ENCODE measurements at places on chromosomes 5 and 9. TPM values are rescaled to one million over a fixed set of nuclear protein-coding genes. Genes with fewer than 3 reads are reported as not detected.
A peak's percentile ranks its signal among the peaks of the same experiment; 100 is the strongest.

DNA sequence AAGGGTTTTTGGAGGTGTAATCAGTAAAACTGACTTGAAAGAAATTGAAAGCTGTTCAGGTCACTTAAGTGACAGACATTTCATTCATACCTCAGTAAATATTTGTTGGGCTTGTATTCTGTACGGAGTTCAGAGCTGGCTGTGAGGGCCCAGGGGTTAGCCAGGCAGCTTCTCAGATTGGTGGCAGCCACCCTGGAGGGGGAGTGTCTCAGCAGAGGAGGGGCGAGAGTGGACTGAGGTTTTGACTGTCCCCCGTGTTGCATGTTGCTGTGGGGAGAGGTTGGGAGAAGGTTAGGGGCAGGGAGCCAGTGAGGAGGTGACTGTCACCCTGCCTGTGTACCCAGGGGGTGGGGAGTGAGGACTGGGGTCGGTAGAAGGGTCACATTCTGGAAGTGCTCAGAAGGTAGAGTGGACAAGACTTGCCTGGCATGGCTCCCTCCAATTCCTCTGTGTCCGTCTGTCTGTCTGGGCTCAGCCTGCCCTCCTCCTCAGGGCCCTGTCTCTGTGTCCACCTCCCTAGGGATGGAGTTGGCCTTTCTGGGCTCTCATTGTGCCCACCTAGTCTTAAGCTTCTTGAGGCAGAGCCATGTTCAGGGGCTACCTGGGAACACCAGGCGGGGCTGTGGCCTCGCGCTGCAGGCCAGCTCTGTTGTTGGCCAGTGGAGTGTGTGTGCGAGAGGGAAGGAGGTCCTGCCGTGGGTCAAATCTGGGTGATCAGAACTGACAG is 4.4 kb downstream of the PHF2 start:
- no peak overlapping the region for H3K27ac ChIP-seq
- H3K27me3 ChIP-seq: no peaks in the 10 kb centered on the region
- no peak overlapping the region for H3K4me3 ChIP-seq
- H3K36me3 ChIP-seq: no peaks in the 10 kb centered on the region

DNA sequence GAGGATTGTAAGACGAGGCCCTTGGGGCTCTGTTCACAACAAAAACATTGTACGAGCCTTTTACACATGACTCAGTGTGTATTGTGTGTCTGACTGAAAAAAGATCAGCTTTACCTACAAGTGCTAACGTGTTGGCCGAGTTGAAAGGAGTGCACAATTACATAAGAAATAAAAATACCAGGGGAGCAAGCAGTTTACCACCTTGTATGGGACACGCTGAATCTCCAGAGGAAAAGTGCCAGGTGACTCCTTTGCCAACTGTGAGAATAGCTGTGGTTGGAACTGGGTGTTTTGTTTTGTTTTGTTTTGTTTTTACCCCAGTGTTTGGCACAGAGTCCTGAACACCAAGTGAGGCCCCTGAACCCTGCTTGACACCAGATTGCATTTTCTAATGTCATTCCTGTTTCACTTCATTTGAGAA is 32.8 kb upstream of the ZSWIM6 start:
- no peak overlapping the region for H3K4me3 ChIP-seq
- peaks cover 21% of the 10 kb centered on the region for H3K4me1 ChIP-seq
- DNase-seq: no peak
- no peak overlapping the region for H3K27ac ChIP-seq
- no peaks in the 10 kb centered on the region for H3K36me3 ChIP-seq

DNA sequence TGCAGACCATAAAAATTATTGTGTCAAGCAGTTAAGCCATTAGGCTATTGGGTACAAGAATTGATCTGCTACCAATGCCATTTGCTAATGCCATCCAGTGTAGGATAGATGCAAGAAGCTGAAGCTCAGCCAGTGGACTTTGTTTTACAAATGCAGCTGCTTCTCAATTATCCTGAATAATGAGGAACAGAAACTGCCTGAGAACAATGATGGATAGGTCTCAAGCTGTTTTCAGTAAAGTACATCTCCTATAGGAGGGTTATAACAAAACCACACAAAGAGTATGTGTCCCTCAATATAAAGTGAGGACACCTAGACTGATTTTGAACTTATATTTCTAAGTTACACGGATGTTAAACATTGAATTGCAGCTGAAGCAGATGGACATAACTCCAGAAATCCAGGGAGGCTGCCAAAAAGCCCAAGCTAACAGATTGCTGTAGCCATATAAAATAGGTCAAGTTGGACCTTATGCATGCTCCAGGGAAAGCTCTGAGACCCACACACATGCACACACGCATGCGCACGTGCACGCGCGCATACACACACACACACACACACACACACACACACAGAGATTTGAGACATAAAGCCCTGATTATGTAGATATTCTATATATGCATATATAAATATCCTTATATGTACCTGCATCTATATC is 482.7 kb upstream of the CD180 start:
- peak overlapping the region; percentile 54 for H3K27ac ChIP-seq
- H3K27me3 ChIP-seq: no peaks in the 10 kb centered on the region
- DNase-seq: no peak
- H3K4me1 ChIP-seq: peaks cover 26% of the 10 kb centered on the region
- H3K4me3 ChIP-seq: no peak overlapping the region

MYOZ3 gene
- 12.6 TPM for total RNA-seq

- DNase-seq: no peak
- no peak overlapping the region for H3K4me3 ChIP-seq
- no peak overlapping the region for H3K27ac ChIP-seq
- H3K36me3 ChIP-seq: no peaks in the 10 kb centered on the region
Measured at GRCh38 chr5:170275376-170275994, 22.1 kb downstream of the LCP2 start.

TMOD1 gene
- 82.3 TPM for total RNA-seq

DNA sequence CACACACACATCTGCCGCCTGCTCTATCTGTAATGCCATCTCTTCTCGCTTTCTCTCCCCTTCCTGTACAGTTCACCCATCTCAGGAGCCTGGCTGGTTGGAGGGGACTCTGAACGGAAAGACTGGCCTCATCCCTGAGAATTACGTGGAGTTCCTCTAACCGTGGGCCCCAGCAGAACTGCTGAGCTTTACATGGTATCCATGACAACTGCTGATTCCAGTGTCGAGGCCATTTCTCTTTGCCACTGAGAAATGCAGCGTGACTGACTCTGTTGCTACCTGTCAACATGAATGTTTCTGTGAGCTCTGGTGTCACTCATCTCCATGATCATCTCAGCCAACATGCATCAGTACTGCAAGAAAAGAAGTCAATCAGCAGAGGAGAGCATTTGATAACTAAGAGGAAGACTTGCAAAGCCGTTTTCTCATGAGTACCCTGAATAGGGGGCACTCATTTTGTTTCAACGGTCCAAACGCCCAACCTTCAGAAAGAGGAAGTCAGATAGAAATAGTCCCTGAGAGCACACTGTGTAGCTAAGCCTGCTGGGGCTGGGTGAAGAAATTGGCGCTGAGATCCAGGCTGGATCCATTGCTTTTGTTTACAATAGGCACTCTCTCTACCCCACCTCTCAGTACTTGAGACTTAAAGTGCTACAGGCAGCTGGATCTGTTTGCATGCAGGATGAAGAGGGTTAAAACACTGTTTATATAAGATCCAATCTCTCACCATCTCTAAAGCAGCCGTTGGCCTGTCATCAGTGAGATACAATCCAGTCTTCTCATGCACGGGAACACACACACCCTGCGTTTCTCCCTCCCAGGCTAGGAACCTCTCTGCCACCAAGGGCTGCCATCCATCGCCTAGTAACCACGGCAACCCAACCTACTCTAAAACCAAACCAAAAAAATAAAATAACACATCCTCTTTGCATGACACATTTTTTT is 180.9 kb downstream of the NR3C1 start:
- no peaks in the 10 kb centered on the region for H3K36me3 ChIP-seq
- peaks cover 41% of the 10 kb centered on the region for H3K4me1 ChIP-seq

GRCh38 chr5:128491291-128491690 is 46.8 kb downstream of the FBN2 start:
- H3K4me3 ChIP-seq: no peak overlapping the region
- no peaks in the 10 kb centered on the region for H3K27me3 ChIP-seq
- H3K27ac ChIP-seq: no peak overlapping the region
- no peak for DNase-seq

- DNase-seq: peak; percentile 72
- peak overlapping the region; percentile 33 for H3K4me3 ChIP-seq
- no peaks in the 10 kb centered on the region for H3K36me3 ChIP-seq
Measured at GRCh38 chr9:96646081-96646991, 8.8 kb downstream of the PRXL2C start.

BTNL3 gene
- 0.17 TPM for total RNA-seq

TAF11L2 gene
- total RNA-seq: not detected

CA9 gene
- not detected for total RNA-seq

DNA sequence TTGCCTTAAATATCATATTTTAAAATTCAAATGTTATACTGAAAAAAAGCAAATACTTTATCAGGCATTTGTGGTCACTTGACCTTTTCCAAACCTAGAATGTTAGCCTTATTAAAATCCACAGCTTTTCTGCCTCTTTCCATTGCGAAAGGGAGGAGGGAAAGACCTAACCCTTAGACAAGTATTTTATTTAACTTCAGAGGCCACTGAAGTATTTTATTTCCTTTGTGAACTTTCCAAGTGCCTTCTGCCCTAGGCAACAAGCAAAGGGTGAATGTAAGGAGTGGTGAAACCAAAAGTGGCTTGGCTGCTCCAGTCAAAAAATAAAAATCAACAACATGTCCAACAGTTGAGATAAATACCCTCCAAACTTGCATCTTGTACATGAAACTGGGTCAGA is 376.1 kb downstream of the EFNA5 start:
- no peaks in the 10 kb centered on the region for H3K4me1 ChIP-seq
- DNase-seq: no peak
- no peaks in the 10 kb centered on the region for H3K36me3 ChIP-seq

- no peaks in the 10 kb centered on the region for H3K36me3 ChIP-seq
- no peak for DNase-seq
- no peaks in the 10 kb centered on the region for H3K27me3 ChIP-seq
- peaks cover 82% of the 10 kb centered on the region for H3K4me1 ChIP-seq
- peak overlapping the region; percentile 100 for H3K27ac ChIP-seq
- peak overlapping the region; percentile 96 for H3K4me3 ChIP-seq
Measured at GRCh38 chr5:180804129-180804618, 1.6 kb upstream of the MGAT1 start.

- H3K36me3 ChIP-seq: no peaks in the 10 kb centered on the region
- no peak for DNase-seq
- H3K27me3 ChIP-seq: no peaks in the 10 kb centered on the region
- H3K4me1 ChIP-seq: peaks cover 4% of the 10 kb centered on the region
Measured at GRCh38 chr5:74391410-74391809, 249.1 kb downstream of the ENC1 start.

DNA sequence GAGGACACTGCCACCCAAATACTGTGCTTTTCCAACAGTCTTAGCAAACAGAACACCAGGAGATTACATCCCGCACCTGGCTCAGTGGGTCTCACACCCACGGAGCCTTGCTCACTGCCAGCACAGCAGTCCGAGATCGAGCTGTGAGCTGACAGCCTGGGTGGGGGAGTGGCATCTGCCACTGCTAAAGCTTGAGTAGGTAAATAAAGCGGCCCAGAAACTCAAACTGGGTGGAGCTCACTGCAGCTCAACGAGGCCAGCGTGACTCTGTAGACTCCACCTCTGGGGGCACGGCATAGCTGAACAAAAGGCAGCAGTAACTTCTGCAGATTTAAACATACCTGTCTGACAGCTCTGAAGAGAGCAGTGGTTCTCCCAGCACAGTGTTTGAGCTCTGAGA is 28.8 kb downstream of the EPB41L4A start:
- no peak overlapping the region for H3K4me3 ChIP-seq
- no peaks in the 10 kb centered on the region for H3K27me3 ChIP-seq
- H3K27ac ChIP-seq: no peak overlapping the region
- no peaks in the 10 kb centered on the region for H3K36me3 ChIP-seq
- no peaks in the 10 kb centered on the region for H3K4me1 ChIP-seq

DNA sequence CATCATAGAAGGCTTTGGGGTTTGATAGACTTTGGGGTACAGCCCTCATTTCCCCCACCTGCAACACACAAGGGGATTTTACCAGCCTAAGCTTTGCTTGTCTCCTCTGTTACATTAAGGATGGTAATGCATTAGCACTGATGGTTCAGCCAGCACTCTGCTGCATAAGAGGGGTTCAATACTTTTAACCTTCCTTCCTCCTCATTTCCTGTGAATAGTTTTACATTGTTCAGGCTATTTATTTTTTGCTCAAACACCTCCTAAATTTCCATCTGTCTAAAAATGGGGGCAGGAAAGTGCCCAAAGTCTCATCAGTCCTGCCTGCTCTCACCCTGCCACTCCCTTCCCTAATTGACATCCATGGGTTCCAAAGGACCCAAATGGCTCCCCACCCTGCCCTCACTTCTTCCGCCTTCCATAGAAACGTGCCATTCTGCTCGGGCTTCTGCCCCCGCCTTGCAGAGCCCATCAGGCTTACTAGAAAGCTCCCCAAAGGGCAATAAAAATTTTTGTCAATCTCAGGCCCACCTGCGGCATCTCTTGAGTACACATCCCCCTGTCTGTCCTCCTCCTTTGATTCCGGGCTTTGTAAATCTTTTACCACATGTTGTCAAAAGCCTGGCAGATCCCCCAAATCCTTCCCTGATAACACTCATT is 239.5 kb upstream of the SLC24A2 start:
- H3K27ac ChIP-seq: peak overlapping the region; percentile 45
- DNase-seq: no peak
- H3K27me3 ChIP-seq: no peaks in the 10 kb centered on the region
- H3K4me3 ChIP-seq: no peak overlapping the region

MOB3B gene
- total RNA-seq: 14.3 TPM

PANK3 gene
- total RNA-seq: 14.5 TPM

DNA sequence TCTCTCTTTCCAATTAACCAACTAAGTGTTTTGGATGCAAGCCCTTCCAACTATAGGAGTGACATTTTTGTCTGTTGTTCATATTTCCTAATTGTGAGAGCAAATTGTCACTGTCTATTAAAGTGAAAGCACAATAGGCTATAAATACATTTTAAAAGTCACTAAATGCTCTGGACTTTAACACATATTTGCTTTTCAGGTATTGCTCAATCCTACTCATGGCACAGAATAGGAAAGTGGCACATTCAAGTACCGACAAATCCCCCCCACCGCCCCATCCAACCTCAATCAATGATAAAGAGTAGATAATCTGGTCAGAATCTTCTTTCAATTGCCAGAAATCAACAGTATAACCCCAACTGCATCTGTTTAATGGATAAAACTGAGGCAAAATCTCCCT is 419.8 kb downstream of the PLK2 start:
- no peak for DNase-seq
- H3K4me3 ChIP-seq: no peak overlapping the region
- H3K27me3 ChIP-seq: no peaks in the 10 kb centered on the region
